Colonic mucosa (tissue), 4 donors: ENCODE measurements at places on chromosomes 16 and 17. TPM values are rescaled to one million over a fixed set of nuclear protein-coding genes. Genes with fewer than 3 reads are reported as not detected.

DNA sequence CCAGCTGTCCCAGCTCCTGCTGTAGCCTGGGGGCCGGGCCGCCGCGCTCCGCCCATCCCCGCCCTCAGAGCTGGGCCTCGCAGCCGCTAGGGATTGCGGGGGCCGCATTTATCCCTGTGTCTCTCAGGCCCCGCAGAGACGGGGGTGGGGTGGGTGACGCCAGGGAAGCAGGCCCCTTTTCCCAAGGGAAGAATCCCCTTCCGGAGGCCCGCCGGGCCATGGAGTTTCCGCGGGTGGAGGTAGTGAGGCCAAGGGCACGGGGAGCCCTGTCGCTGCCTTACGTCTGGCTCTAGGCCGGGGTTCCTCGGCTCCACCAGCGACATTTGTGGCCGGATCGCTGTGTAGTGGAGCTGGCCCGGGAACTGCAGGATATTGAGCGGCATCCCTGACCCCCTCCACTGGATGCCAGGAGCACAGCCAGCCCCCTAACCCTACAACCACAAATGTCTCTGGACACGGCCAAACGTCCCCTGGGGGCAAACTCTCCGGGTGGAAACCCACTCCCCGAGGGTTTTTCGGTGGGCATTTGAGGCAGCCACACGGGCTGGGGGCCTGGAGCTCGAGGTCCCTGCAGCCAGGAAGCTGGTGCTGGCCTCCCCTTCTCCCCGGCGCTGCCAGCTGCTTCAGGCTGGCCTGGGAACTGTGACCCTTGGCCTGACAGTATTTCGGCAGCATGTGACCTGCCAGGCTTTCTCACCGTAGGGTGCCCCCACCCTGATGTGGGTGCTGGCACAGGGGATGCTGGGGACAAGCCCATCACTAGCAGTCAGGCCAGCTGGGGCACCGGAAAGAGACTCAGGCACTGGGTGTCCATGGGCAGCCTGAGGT is 12.0 kb upstream of the CD300A start:
- H3K27me3 ChIP-seq: no peaks in the 10 kb centered on the region
- DNase-seq: peak; percentile 67
- H3K36me3 ChIP-seq: no peaks in the 10 kb centered on the region
- peak overlapping the region; percentile 33 for H3K4me3 ChIP-seq
- peak overlapping the region; percentile 67 for H3K27ac ChIP-seq
- H3K4me1 ChIP-seq: peaks cover 16% of the 10 kb centered on the region

GRCh38 chr16:10896723-10897122 is 19.7 kb downstream of the CIITA start:
- no peaks in the 10 kb centered on the region for H3K4me1 ChIP-seq
- H3K4me3 ChIP-seq: no peak overlapping the region
- no peak for DNase-seq

- no peak overlapping the region for H3K27ac ChIP-seq
- no peaks in the 10 kb centered on the region for H3K27me3 ChIP-seq
- no peaks in the 10 kb centered on the region for H3K36me3 ChIP-seq
- peaks cover 9% of the 10 kb centered on the region for H3K4me1 ChIP-seq
Observed at GRCh38 chr16:12330946-12331345, 354.4 kb downstream of the SNX29 start.

DNA sequence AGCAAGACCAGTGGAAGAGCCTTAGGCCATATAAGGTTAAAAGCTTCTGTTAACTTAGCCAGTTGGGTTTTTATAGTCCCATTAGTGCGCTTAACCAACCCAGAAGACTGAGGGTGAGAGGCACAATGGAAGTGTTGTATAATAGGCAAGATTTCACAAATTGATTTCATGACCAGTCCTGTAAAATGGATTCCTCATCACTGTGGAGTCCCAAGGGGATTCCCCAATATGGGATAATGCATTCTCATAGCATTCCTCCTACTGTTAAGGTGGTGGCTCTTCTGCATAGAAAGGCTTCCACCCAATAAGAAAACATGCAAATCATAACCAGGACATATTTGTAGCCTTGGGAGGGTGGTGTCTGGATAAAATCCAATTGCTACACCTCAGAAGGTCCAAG is 22.1 kb upstream of the B4GALNT2 start:
- no peak overlapping the region for H3K27ac ChIP-seq
- H3K4me3 ChIP-seq: no peak overlapping the region

DNA sequence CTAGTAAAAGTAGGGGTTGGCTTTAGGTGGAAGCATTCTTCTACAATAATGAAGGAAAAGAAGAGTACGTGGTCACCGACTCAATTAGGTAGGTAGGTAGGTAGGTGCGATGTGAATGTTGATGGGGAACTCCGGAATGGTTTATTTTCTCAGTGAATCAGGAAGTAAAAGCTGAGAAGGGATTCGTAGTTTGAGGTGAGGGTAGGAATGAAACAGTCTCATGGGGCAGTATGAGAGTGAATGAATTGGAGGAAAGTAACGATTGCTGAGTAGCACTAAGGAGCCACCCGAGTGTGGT is 13.9 kb downstream of the PER1 start:
- DNase-seq: no peak
- H3K4me1 ChIP-seq: no peaks in the 10 kb centered on the region
- no peaks in the 10 kb centered on the region for H3K27me3 ChIP-seq
- H3K36me3 ChIP-seq: peaks cover 4% of the 10 kb centered on the region
- peak overlapping the region; percentile 20 for H3K4me3 ChIP-seq

DNA sequence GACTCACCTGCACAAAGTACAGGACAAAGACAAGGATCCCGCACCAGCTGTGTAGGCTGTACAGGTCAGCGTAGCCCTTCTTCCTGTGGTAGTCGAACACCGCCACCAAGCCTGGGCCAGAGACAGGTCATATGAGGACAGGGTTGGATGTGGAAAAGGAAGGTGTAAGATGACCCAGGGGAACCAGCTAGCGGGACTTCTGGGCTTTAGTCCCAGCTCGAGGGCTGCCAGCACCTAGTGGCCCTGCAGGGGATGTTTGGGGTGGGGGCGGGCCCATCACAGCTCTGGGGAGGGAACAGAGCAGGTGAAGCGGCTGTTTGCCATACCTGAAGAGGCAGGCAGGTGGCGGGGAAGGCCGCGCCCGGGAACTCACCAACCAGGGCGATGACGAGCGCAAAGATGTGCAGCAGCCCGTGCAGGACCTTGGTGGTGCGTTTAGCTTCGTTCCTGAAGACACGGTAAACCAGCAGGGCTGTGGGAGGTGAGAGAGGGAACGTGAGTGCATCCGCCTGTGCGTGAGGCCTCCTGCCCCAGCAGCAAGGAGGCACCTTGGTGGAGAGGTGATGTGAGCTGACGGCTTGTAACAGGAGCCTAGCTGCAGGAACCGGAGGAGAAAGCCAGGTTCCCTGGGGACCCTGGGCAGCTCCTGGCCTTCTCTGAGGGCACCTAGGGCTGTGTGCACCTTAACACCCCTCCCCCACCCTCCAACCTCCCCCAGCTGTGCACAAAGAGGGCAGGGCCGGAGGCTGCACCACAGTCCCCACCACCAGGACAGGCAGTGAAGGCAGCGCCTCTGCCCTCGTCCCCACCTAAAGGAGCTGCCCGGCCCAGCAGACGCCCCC is 10.2 kb downstream of the CYB561 start:
- peak overlapping the region; percentile 33 for H3K27ac ChIP-seq
- peak; percentile 58 for DNase-seq
- H3K27me3 ChIP-seq: no peaks in the 10 kb centered on the region
- no peaks in the 10 kb centered on the region for H3K36me3 ChIP-seq
- no peak overlapping the region for H3K4me3 ChIP-seq

- no peak for DNase-seq
- H3K27me3 ChIP-seq: no peaks in the 10 kb centered on the region
- H3K4me1 ChIP-seq: no peaks in the 10 kb centered on the region
- H3K4me3 ChIP-seq: no peak overlapping the region
- no peak overlapping the region for H3K27ac ChIP-seq
Observed at GRCh38 chr16:75943705-75944514, 217.6 kb upstream of the CPHXL start.

GRCh38 chr16:21260870-21261791 is 17.0 kb downstream of the CRYM start:
- no peaks in the 10 kb centered on the region for H3K36me3 ChIP-seq
- H3K27ac ChIP-seq: peak overlapping the region; percentile 2
- H3K4me3 ChIP-seq: no peak overlapping the region
- DNase-seq: peak; percentile 93
- H3K27me3 ChIP-seq: no peaks in the 10 kb centered on the region

DNA sequence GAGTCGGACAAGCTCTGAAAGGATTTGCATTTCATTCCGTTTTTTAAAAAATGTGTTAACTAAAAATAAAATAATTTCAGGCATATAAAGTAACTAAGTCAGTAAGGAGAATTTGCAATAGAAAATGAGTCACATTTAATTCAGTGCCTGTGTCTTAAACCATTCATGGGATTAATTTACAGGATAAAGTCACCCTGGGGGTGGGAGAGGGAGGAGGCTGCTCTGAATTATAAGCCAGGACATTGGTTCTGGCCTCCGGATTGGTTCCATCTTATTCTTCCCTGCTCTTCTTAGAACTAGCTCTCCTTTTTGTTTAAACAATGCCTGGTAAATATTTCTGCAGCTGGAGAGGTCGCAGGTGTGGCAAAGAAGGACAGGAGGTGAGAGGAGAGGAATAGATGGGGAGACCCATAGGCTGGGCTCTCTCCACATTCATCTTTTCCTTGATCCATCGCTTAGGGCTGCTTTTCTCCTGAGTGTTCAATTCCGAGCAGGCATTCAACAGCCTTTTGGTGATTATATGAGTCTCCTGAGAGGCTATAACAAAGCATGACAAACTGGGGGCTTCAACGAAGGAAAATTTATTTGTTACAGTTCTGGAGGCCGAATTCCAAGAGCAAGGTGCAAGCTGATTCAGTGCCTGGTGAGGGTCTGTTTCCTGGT is 319.2 kb downstream of the PHKB start:
- H3K27ac ChIP-seq: no peak overlapping the region
- DNase-seq: no peak
- no peaks in the 10 kb centered on the region for H3K27me3 ChIP-seq
- no peak overlapping the region for H3K4me3 ChIP-seq
- H3K4me1 ChIP-seq: no peaks in the 10 kb centered on the region

DNA sequence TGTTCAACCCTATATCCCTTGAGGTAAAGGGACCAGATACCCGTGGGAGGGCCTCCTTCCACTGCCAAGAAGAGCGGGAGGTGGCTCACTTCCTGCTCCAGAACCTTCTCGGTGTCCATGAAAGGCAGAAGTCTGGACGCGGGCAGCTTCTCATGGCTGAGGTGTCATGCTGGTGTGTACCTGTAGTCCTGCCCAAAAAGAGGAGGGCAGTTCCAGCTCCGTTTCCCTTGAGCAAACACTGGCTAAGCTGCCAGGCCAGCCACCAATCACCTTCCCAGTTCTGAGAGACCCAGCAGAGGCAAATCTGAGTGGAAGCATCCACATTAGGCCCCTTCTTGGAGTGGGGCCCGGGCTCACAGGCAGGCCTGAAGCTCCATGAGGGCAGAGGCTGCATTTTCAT is 5.6 kb downstream of the TMEM11 start:
- no peaks in the 10 kb centered on the region for H3K36me3 ChIP-seq
- no peak for DNase-seq
- H3K4me3 ChIP-seq: no peak overlapping the region

DNA sequence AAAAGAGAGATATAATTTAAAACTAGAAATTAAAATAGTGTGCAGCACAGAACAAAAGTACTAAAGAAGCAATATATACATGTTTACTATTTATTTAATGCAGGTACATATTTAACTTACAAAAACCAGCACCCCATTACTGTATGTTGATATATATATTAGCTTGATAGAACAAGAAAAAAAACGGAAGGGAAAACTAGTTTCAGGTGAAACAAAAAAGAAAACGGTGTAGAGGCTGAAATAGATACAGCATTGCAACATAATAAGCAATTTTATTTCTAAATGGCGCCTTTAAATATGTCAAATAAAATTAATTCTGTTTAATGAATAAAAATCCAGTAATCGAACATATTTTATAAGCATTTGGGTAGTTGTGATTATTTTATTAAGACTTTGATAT is 3.9 kb downstream of the HNF1B start:
- H3K36me3 ChIP-seq: no peaks in the 10 kb centered on the region
- peaks cover 29% of the 10 kb centered on the region for H3K27me3 ChIP-seq
- peak overlapping the region; percentile 49 for H3K4me3 ChIP-seq
- no peak overlapping the region for H3K27ac ChIP-seq
- peaks cover 5% of the 10 kb centered on the region for H3K4me1 ChIP-seq
- no peak for DNase-seq

GRCh38 chr16:12538667-12539091 is 265.0 kb downstream of the CPPED1 start:
- H3K27me3 ChIP-seq: no peaks in the 10 kb centered on the region
- H3K27ac ChIP-seq: no peak overlapping the region
- no peak for DNase-seq
- no peak overlapping the region for H3K4me3 ChIP-seq

DNA sequence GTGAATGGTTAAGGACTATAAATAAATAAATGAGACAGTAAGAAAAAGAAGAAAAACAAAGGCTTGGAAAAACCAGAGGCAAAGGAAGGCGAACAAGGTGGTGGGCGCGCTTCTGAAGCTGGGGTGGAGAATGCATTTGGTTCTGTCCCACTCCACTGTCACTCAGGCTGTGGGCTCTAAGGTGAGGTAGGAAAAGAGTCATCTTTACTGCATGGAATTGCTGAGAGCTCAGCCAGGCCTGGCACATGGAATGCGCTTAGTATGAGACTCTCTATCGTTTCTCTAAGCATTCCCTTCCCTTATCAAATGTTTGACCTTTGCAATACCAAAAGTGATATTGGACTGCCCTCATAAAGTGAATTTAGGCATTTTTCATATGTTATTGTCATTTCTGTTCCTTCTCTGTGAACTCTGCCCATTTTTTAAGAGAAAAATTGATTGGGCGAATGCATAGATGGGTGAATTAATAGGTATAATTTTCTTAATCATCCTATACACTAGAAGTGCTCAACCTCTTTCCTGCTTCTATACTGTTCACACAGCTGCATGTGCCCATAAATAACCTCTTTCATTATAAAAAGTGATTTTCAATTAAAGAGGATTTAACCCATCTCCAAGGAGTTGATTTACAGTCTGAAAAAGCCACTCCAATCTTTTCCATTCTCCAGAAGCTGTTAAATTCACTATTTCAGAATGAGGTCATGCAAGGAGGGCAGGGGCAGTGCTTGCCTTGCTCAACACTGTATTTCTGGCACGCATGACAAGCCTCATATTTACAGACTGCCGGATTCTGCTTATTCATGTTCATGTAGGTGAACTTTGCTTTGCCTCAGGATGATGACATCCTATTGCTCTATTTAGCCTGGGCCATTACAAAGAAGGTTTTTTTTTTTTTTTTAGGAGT is 87.7 kb downstream of the MYH10 start:
- DNase-seq: peak; percentile 32
- no peaks in the 10 kb centered on the region for H3K27me3 ChIP-seq
- H3K4me1 ChIP-seq: no peaks in the 10 kb centered on the region
- no peaks in the 10 kb centered on the region for H3K36me3 ChIP-seq
- H3K4me3 ChIP-seq: no peak overlapping the region

DNA sequence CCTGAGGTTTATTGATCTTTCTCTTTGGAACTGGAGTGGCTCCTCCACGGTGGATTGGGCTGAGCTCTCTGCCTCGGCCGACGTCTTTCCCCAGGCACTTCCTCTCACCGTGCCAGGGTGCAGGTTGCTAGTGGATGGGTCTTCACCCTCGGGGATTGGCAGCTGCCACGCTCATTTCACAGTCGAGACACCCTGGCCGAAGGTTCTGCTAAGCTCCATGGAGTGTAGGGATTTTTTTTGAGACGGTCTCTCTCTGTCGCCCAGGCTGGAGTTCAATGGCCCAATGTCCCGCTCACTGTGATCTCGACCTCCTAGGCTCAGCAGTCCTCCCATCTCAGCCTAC is 280.8 kb downstream of the SEC14L1 start:
- H3K4me3 ChIP-seq: no peak overlapping the region
- peak overlapping the region; percentile 56 for H3K27ac ChIP-seq
- DNase-seq: no peak
- H3K4me1 ChIP-seq: peaks cover 18% of the 10 kb centered on the region
- H3K36me3 ChIP-seq: no peaks in the 10 kb centered on the region

Gene PSME3IP1
- total RNA-seq: 80.9 TPM

Gene PYY
- 73.8 TPM for total RNA-seq
